ENCODE measurements at places on chromosomes 2 and 18. TPM values are rescaled to one million over a fixed set of nuclear protein-coding genes. Genes with fewer than 3 reads are reported as not detected.

CNGA3 gene
- total RNA-seq, result 2.2 TPM

SLC4A5 gene
- 1.8 TPM for total RNA-seq

ALPG gene
- total RNA-seq, result not detected

SLC35F6 gene
- total RNA-seq, result 38.7 TPM

DUSP19 gene
- 2.5 TPM for total RNA-seq

FBXO36 gene
- total RNA-seq, result 2.7 TPM

ANKRD62 gene
- total RNA-seq, result not detected

NCKAP1 gene
- total RNA-seq, result 96.5 TPM

C2orf76 gene
- not detected for total RNA-seq

MC2R gene
- total RNA-seq, result not detected

B3GNT7 gene
- 75.3 TPM for total RNA-seq

SLC30A3 gene
- not detected for total RNA-seq
